ENCODE measurements at places on chromosomes 6 and 20. TPM values are rescaled to one million over a fixed set of nuclear protein-coding genes. Genes with fewer than 3 reads are reported as not detected.
A peak's percentile ranks its signal among the peaks of the same experiment; 100 is the strongest.

The MAP3K5 gene
- polyA plus RNA-seq, result 7.1 TPM

The KCNK16 gene
- not detected for polyA plus RNA-seq

The GSTA4 gene
- polyA plus RNA-seq, result 9.8 TPM

The NKAPL gene
- polyA plus RNA-seq, result 5.8 TPM

The ANGPT4 gene
- polyA plus RNA-seq, result 0.08 TPM

The LCA5 gene
- 1.4 TPM for polyA plus RNA-seq

DNA sequence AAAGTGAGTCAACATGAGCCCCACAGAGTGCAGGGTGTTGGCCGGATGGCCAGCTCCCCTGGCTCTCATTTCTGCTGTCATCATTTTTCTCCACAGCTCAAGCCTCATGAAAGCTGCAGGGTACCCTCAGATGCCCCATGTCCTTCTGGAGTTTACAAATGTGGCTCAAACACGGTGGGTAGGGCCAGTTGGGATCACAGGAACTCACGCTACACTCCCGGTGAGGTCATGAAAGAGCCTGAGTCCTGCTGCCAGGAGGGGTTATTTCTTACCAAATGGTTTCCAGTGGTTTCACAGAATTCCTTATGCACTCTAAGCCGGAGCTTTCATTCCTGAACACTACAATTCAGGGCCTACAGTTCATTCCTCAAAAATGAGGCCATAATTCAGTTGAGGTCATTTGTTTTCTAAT is 78.7 kb downstream of the TMEM170B start:
- H3K36me3 ChIP-seq, result no peaks in the 10 kb centered on the region
- H3K4me3 ChIP-seq, result no peak overlapping the region
- no peaks in the 10 kb centered on the region for H3K4me1 ChIP-seq
- H3K27me3 ChIP-seq, result no peaks in the 10 kb centered on the region

- DNase-seq, result no peak
- no peaks in the 10 kb centered on the region for H3K4me1 ChIP-seq
- H3K36me3 ChIP-seq, result peaks cover 84% of the 10 kb centered on the region
- no peak overlapping the region for H3K4me3 ChIP-seq
- H3K27me3 ChIP-seq, result no peaks in the 10 kb centered on the region
These were observed 60.1 kb downstream of the GFRA4 start for GRCh38 chr20:3603108-3603507.

- peaks cover 4% of the 10 kb centered on the region for H3K36me3 ChIP-seq
- no peak overlapping the region for H3K27ac ChIP-seq
- no peak overlapping the region for H3K4me3 ChIP-seq
- no peak for DNase-seq
- H3K27me3 ChIP-seq, result no peaks in the 10 kb centered on the region
These were observed 114.7 kb downstream of the SASH1 start for GRCh38 chr6:148457137-148457842.

DNA sequence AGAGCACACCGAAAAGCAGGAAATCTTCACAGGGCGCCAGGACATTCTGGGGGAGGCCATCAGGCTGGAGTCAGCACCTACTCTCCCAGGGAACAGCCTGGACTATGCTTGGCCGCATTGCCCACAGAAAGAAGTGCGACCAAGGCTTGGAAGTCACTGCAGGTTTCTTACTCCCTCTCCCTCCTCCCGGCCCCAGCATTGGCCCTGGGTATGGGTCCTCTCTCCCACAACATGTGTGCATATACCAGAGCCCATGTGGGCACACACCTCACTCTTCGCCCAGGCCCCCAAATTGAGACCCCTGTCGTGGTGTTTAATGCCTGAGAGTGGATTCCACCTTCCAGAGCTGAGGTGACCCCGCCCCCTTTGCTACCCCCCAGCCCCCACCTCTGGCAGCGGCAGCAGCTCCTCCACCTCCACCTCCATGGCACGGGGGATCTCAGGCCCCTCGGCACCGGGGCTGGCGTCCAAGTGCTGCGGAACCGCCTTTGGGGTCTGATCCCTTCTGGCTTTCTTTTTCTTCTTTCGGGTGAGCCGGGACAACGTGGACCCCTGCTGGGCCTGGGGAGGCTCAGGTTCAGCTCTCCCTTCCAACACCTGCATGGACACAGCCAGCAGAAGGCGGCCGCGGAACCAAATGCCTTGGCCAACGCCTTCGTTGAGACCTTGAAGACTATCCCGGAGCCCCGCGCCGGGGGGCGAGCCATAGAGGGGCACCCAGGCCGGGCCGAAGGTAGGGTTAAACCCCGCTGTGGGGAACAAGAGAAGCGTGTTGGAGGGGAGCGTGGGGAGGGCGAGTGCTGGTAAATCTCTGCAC is 15.2 kb upstream of the SPAG4 start:
- DNase-seq, result no peak
- H3K27ac ChIP-seq, result no peak overlapping the region
- peak overlapping the region; percentile 59 for H3K4me3 ChIP-seq
- H3K4me1 ChIP-seq, result peaks cover 16% of the 10 kb centered on the region
- peaks cover 35% of the 10 kb centered on the region for H3K27me3 ChIP-seq

- H3K4me3 ChIP-seq, result no peak overlapping the region
- no peaks in the 10 kb centered on the region for H3K27me3 ChIP-seq
- no peak overlapping the region for H3K27ac ChIP-seq
- H3K4me1 ChIP-seq, result no peaks in the 10 kb centered on the region
These were observed 130.0 kb downstream of the FOXC1 start for GRCh38 chr6:1739680-1740079.

DNA sequence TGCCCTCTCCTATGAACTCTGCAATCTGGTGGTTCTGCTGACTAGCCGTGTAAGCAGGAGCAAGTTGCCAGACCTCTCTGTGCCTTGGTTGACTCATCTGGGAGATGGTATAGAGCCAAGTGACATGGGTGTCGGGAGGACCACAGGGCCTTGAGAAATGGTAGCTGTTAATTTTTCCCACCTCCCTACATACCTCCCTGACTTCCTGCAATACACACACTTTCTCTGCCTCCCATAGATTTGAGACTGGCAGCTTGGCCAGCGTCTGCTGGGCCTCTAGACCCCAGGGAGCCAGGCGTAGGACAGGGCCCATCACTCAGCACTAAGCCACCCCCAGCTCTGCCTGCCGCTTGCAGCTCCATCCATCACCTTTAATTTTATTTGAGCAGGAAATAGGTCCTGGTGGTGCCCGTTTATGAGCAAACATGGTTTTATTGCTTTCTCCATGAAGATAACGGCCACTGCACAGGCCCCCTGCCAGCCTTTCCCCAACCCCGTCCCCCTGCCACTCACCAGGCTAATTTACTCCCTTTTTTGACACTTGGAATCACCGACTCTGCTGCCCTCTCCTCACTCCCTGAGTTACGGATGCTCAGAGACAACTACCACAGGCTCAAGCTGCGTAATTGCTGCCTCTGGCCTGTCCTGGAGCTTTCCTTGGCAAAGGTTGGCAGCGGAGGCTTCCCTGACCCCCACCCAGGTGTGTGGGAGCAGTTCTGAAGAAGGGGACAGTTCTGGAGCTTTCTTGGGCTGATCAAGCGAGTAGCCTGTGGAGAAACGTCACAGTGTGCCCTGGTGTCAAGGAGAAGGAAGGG is 11.1 kb downstream of the GLP1R start:
- peaks cover 11% of the 10 kb centered on the region for H3K4me1 ChIP-seq
- DNase-seq, result no peak
- no peaks in the 10 kb centered on the region for H3K36me3 ChIP-seq
- H3K27me3 ChIP-seq, result no peaks in the 10 kb centered on the region

DNA sequence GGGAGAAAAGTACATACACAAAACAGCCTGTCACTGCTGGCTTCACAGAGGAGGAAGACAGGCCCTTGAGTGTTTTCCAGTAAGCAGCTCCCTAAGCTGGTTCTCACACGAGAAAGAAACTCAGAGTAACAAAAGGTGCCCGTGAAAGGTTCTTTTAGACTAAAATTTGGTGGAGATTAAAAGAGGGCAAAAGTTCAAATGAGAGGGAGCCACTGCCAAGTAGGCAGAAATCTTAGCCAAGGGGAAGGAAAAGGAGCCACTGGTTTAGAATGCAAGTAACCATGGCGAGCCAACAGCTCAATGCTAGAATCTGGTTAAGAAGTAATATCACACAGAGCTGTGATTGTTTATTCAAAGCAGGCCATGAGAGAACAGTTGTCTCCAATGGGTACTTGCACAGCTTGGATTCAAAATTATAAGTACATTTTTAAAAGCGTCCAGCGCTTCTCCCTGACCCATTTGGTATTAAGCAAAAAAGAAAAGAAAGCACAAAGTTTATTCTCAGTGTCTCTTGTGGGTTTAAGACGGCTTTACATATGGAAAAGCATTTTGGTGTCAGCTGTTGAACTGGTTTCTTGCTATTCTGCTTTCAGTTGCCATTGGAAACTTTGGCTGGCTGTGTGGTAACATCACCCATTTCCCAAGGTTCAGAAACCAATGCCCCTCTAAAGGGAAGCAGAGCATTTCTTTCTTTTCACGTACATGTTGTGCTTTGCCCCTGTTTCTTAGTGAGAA is 648.5 kb downstream of the RNF144B start:
- DNase-seq, result no peak
- H3K4me1 ChIP-seq, result peaks cover 36% of the 10 kb centered on the region
- no peak overlapping the region for H3K27ac ChIP-seq
- H3K36me3 ChIP-seq, result no peaks in the 10 kb centered on the region
- H3K27me3 ChIP-seq, result no peaks in the 10 kb centered on the region
- no peak overlapping the region for H3K4me3 ChIP-seq

GRCh38 chr6:91276315-91276714 is 689.4 kb upstream of the MAP3K7 start:
- no peaks in the 10 kb centered on the region for H3K36me3 ChIP-seq
- no peaks in the 10 kb centered on the region for H3K27me3 ChIP-seq
- H3K27ac ChIP-seq, result no peak overlapping the region

GRCh38 chr6:146948790-146949342 is 255.4 kb upstream of the STXBP5 start:
- H3K27ac ChIP-seq, result no peak overlapping the region
- no peaks in the 10 kb centered on the region for H3K4me1 ChIP-seq
- DNase-seq, result no peak
- no peak overlapping the region for H3K4me3 ChIP-seq

- H3K4me1 ChIP-seq, result peaks cover 3% of the 10 kb centered on the region
- H3K27ac ChIP-seq, result no peak overlapping the region
- H3K4me3 ChIP-seq, result no peak overlapping the region
- no peak for DNase-seq
- no peaks in the 10 kb centered on the region for H3K27me3 ChIP-seq
These were observed 73.8 kb downstream of the TOX2 start for GRCh38 chr20:43988451-43988850.

DNA sequence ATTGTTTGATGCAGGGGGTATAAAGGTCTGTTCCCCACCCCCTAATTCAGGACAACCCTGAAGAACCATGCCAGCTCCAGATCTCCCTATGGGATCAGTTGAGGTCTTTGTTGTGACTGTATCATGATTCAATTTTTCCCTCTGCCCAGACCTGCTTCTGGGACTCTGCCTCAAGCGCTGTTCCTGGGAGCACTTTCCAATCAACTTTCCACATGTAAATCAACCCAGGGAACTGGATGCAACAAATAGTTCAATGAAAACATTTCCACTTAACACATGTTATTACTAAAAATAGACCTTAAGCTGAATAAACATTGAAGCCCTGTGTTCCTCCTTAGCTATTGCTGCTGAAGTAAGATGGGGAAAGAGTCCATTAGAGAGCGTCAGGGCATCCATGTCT is 139.5 kb downstream of the C6orf58 start:
- no peak overlapping the region for H3K4me3 ChIP-seq
- H3K27ac ChIP-seq, result no peak overlapping the region

DNA sequence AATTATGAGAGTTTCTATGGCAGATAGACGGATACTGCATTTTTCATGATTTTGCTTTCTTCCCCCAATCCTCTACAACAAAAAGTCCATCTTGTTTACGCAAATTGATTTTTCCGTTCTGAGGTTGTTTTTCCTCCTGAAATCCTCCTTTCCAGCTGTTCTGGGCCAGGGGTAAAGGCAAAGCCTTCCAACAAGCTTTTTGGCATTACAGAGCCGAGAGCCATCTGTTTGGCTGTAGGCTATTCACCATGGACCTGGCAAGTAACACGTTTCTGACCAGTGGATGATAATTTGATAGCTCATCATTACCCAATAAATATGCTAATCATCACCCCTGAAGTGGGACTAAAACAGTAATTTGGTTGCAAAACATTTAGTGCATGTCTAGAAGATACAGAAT is 226.5 kb downstream of the CBLN4 start:
- DNase-seq, result no peak
- H3K4me3 ChIP-seq, result no peak overlapping the region
- H3K4me1 ChIP-seq, result no peaks in the 10 kb centered on the region
- H3K36me3 ChIP-seq, result no peaks in the 10 kb centered on the region
- H3K27me3 ChIP-seq, result no peaks in the 10 kb centered on the region
- H3K27ac ChIP-seq, result no peak overlapping the region

- no peaks in the 10 kb centered on the region for H3K27me3 ChIP-seq
- H3K4me1 ChIP-seq, result no peaks in the 10 kb centered on the region
These were observed 44.3 kb downstream of the TENT5A start for GRCh38 chr6:81708113-81708699.

DNA sequence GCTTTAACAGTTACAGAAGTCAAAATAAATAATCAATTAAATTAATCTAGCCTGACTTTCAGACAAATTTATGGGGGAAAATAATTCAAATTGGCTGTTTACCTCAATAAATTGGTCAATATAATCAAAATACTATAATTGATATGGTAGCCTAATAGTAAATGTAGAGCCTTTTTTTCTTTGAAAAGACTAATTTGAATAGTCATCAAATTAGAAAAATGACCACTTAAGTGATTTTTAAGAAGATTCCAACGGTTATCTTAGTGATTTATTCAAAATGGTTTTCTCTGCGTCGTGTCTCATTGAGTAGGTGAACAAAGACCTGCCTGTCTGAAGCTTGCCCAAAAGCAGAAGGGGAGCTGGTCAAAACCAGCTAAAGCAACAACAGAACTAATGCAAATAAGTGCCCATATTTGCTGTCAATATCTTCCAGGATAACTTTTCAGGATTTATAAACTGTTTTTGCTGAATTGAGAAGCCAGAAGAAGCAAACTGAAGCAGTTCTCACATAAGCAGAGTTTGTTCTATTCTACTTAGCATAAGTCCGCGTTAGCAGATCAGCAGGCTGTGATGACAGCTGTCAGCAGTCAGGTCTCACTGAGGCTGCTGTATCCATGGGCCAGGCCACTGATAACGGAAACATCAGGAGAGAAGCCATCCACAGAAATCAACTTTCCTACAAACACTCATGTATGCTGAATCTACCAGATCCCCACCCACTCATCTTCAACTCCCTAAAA is 7.0 kb downstream of the RCAN2 start:
- H3K27me3 ChIP-seq, result peaks cover 10% of the 10 kb centered on the region
- peaks cover 25% of the 10 kb centered on the region for H3K4me1 ChIP-seq
- no peaks in the 10 kb centered on the region for H3K36me3 ChIP-seq
- peak overlapping the region; percentile 86 for H3K27ac ChIP-seq

- H3K4me3 ChIP-seq, result peak overlapping the region; percentile 48
- peak overlapping the region; percentile 59 for H3K27ac ChIP-seq
- peaks cover 38% of the 10 kb centered on the region for H3K27me3 ChIP-seq
- peaks cover 10% of the 10 kb centered on the region for H3K36me3 ChIP-seq
These were observed 13.1 kb downstream of the PRDM1 start for GRCh38 chr6:106099235-106099537.

- DNase-seq, result no peak
- H3K27ac ChIP-seq, result no peak overlapping the region
- H3K4me1 ChIP-seq, result no peaks in the 10 kb centered on the region
- H3K27me3 ChIP-seq, result no peaks in the 10 kb centered on the region
These were observed 34.1 kb downstream of the DCDC2 start for GRCh38 chr6:24323632-24324337.
